Occipital lobe (tissue), 3 donors: ENCODE measurements at places on chromosomes 6 and 20. TPM values are rescaled to one million over a fixed set of nuclear protein-coding genes. Genes with fewer than 3 reads are reported as not detected.

DNA sequence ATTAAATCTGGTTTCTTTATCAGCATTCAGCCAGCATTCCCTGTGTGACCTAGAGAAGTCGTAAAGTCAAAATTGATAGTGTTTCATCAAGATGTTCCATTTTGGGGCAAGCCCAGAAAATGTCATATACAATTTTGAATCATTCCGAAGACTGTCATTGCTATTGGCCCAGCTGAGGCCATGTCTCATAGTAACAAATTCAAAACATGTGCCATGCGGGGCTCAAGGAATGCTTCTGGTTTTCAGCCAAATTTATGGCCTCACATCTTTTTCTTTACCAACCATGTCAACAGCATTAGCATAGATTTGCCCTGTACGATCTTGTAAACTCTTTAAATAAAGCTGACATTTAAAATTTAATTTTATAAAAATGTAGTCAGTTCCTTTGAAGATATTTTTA, 314.7 kb downstream of the PAX1 start:
- DNase-seq = no peak

DNA sequence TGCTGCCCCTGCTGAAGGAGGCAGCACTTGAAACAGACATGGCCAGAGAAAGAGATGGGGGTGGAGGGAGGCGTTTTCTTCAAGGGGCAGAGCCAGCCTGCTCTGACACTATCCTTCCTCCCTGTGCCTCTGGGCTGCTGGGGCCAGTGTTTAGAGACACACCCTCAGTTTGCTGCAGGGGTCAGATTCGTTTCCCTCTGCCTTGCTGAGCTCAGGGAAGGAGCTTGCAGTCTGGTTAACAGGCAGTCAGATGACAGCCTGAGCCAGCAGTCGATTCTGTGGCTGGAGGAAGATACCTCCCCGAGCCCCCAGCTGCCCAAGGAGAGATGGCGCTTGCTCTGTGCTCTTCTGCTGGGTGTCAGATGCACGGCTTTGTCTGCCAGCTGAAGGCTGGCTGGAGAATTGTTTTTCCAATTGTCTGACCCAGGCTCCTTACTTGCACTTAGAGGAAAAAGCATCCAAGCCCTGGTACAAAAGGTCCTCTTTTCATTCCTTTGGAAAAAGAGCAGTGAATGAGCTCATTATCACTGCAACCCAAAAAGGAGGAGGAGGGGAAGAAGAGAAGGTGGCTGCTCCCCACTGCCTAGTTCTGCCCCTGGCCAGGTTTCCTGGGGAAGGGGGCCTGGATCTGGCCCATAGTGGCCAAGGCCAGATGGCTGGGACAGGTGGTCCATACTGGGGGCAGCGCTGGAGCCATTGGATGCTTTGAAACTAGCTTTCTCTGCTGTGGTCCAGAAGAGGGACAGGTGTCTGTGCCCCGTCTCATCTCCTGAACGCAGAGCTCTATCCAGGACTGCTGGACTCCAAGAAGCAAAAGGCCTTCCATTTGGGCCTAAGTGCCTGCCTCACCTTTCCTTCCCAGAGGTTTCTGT, 88.2 kb downstream of the TCP11 start:
- DNase-seq = peak; percentile 24

GRCh38 chr6:168095171-168095691, 16.2 kb upstream of the FRMD1 start:
- no peak for DNase-seq

Gene C6orf89
- 36.2 TPM for total RNA-seq

Gene GHRH
- not detected for total RNA-seq
